ENCODE measurements at places on chromosomes 16 and 17.

DNA sequence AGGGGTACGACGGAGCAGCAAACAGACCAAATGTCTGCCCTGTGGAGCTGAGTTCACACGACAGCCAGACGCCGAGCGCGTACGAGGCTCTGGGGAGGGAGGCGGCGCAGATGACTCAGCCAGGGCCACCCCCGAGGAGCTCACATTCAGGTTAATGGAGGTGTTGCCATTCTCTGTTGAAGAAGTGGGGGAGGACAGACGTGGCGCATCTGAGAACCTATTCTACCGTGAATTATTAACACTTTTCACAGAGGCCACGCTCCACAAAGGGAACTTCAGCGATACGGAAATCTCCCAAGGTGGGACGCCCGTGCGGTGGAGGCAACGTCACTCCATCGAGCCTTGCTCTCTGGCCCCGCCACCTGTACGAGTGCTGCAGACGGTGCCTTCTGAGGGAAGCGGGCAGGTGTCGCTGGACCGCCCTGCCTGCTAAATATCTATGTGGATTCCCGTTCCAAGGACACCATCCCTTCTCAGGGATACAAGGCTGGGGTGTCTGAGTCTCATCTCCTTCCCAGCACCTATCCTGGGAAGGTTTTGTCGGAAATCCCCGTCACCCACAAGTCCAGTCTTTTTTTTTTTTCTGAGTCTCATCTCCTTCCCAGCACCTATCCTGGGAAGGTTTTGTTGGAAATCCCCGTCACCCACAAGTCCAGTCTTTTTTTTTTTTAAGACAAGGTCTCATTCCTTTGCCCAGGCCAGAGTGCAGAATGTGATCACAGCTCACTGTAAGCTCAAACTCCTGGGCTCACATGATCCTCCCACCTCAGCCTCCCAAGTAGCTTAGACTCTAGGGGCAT, 19.0 kb downstream of the ABR start:
- no peak for DNase-seq

- DNase-seq: no peak
These were observed 601 bp downstream of the PHKB start for GRCh38 chr16:47461598-47462266.

GRCh38 chr16:88196471-88197400, 186.0 kb upstream of the ZNF469 start:
- no peak for DNase-seq

DNA sequence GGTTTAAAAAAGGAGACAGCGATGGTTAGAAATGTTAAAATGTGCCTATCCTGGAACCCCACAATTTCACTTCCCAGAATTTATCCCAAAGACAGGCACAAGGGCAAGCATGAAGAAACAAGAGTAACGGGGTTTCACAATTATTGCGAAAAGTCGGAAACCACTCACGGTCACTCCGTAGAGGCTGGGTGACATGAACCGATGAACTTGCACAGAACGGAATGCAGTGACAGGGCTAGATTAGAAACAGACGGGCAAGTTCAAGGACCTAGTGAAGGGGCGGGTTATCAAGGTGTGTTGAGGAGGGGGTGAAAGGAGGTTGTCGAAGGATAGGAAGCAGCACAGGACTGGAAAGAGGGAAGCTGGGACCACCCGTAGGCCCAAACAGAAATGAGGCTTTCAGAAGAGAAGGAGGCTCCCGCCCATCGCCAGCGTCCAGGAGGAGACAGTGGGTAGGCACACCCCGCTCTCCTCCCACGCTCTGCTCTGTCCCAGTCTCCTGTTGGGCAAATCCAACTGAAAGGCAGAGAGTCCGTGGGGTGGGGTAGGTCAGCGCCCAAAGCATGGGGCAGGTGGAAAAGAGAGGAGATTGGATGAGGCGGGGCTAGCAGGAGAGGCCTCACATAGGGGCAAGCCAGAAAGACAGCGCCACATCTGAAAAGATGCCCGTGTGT, 47.4 kb upstream of the JPH3 start:
- DNase-seq: no peak

Measured in mesothelial cell of epicardium (in vitro differentiated cells).